ENCODE measurements at places on chromosomes 16 and 17. TPM values are rescaled to one million over a fixed set of nuclear protein-coding genes. Genes with fewer than 3 reads are reported as not detected.

KCTD2 gene
- 50.2 TPM for total RNA-seq

DNA sequence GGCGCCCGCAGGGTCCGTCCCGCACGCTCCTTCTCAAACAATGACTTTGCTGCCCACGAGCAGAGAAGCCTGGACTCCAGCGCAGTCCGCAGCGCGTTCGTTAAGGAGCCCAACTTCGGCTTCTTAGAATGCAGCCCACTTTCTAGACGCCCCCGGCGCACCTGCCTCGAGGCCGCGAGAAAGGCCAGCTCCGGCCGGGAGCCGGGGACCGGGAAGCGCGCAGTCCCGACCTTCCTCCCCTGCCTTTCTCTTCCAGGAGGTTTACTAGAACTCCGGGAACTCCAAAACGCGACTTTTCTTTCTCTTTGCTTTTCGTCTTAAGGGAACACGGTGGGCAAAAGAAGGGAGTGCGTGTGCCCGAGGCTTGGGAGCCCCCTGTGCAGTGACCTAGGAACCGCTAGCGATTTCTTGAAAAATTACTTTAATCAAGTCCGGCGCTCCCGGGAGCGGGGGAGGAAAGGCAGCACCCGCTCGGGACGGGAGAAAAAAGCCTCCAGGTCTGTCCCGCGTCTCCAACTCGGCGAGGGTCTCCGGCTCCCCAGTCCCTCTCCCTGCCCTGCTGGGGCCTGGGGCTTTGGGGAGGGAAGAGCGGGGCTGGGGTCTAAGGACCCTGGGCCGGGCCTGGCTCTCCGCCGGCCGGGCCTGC is 2.6 kb downstream of the HNF1B start:
- no peak overlapping the region for H3K27ac ChIP-seq
- H3K36me3 ChIP-seq, result no peaks in the 10 kb centered on the region
- H3K27me3 ChIP-seq, result peaks cover 3% of the 10 kb centered on the region

DNA sequence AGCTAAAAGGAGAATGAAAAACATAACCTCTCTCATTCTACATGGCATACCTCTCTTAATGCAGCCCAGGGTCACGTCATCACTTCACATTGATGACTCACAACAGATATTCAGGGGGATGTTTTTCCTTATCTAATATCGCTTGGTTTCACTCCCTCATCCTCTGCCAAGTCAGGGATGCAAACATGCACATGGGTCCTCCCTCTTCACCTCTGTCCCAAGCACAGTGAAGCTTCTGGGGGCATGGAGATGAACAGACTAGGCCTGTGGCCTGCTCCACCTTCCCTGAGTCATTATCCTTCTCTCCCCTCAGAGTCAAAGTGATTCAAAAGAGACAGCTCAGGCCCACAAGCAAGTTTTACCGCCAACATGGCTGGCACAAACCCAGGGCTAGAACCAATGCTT is 2.3 kb upstream of the MT2A start:
- no peak overlapping the region for H3K4me3 ChIP-seq
- peak overlapping the region; percentile 81 for H3K27ac ChIP-seq
- no peaks in the 10 kb centered on the region for H3K27me3 ChIP-seq
- H3K4me1 ChIP-seq, result peaks cover 22% of the 10 kb centered on the region
- peak; percentile 70 for DNase-seq
- H3K36me3 ChIP-seq, result no peaks in the 10 kb centered on the region

- H3K36me3 ChIP-seq, result no peaks in the 10 kb centered on the region
- no peak for DNase-seq
- no peaks in the 10 kb centered on the region for H3K27me3 ChIP-seq
Observed at GRCh38 chr16:1731073-1731472, 25.1 kb downstream of the MAPK8IP3 start.

DNA sequence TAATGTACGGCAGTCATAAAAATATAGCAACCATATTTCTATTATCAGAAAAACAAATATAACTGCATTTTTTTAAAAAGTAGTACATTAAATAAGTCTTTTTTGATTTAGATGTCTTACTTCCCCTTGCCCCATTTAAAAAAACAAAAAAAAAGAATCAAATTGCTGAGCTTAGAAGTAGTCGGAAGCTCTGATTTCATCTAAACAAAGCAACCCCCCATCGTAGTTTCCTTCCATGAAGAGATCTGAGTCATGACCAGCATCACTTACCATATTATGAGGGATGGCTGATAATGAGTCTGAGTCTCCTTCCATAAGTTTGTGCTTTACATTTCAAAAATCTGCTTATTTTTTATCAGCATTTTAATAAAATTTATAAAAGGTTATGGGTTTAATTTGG is 86.2 kb downstream of the ITFG1 start:
- no peaks in the 10 kb centered on the region for H3K36me3 ChIP-seq
- H3K27ac ChIP-seq, result no peak overlapping the region
- H3K4me3 ChIP-seq, result no peak overlapping the region
- DNase-seq, result no peak

KRTAP2-1 gene
- total RNA-seq, result not detected

All from ovary (tissue), 10 donors.